Activated T-cell treated with anti-CD3 and anti-CD28 coated beads, Interleukin-2, amount 50 U/mL, for 4 hours (primary cell): ENCODE measurements at places on chromosomes 6 and 20.

GRCh38 chr6:41047745-41048732, 5.0 kb upstream of the APOBEC2 start:
- no peak for DNase-seq

- DNase-seq = peak; percentile 20
Observed at GRCh38 chr6:134379076-134379475, 61.2 kb upstream of the SGK1 start.

DNA sequence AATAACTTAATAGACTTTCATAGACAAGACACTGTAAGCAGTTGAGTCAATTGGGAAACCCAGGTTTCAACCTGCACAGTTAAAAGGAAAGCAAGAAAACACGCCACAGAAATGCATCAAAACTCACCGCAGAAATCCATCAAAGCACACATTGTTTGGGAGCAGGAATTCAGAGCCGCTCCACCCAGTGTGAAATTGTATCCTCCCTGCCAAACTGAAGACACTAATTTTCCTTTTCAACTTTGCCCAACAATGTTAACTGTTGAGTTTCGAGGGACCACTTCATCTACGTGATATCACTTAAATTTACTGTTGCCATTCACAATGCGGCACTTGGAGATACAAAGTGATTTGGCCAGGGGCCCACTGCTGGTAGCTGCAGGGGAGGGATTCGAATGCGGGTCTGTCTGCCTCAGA, 92.7 kb downstream of the DACT2 start:
- no peak for DNase-seq

- no peak for DNase-seq
Observed at GRCh38 chr20:3277686-3278465, 38.9 kb upstream of the SLC4A11 start.

DNA sequence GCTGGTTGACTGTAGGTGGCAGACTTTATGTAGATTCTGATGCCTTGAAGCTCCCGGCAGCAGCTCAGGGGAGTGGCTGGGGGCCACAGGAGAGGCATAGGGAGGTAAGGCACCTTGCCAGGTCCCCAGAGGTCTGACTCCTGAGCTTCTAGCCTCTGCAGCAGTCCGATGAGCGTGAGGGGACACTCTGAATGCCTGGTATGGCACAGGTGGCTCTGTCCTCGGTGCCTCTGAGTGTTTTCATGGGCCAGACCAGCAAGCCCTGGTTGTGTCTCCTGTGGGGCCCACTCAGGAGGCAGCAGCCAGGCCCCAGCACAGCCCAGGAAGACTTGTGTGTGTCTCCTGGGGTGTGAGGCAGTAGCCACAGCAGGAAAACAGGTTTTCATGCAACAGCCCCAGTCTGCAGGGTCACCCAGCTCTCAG, 39.7 kb upstream of the IRF4 start:
- DNase-seq = no peak

DNA sequence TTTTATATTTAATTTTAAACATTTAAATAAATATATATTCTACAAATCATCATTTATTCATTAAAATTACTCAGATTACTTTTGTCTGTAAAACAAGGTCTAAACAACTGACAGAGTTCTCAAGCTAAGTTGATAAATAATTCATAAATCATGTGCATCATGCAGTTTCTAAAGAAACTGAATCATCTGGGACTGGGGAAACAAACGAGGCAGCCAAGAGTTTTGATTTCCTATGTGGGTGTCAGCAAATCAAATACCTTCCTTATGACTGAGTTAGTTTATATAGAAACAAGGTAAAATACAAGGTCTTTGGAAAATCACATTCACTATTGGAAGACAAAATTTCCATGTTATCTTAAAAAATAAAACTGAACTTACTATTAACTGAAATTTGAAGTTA, 149.9 kb upstream of the BEND6 start:
- no peak for DNase-seq

GRCh38 chr20:14445902-14446301, 108.5 kb upstream of the FLRT3 start:
- DNase-seq = no peak

GRCh38 chr6:152170702-152171667, 363.5 kb downstream of the ESR1 start:
- DNase-seq = peak; percentile 32
